Kidney (tissue), 22 donors: ENCODE measurements at places on chromosomes 2 and 18. TPM values are rescaled to one million over a fixed set of nuclear protein-coding genes. Genes with fewer than 3 reads are reported as not detected.

- no peaks in the 10 kb centered on the region for H3K27me3 ChIP-seq
- H3K36me3 ChIP-seq: no peaks in the 10 kb centered on the region
- no peak for DNase-seq
- no peak overlapping the region for H3K4me3 ChIP-seq
- no peak overlapping the region for H3K27ac ChIP-seq
These were observed 3.6 kb upstream of the RNF144A start for GRCh38 chr2:6913415-6914157.

- H3K27me3 ChIP-seq: no peaks in the 10 kb centered on the region
- H3K27ac ChIP-seq: no peak overlapping the region
- DNase-seq: no peak
- H3K36me3 ChIP-seq: no peaks in the 10 kb centered on the region
- no peak overlapping the region for H3K4me3 ChIP-seq
These were observed 255.9 kb upstream of the ERBB4 start for GRCh38 chr2:212794471-212794870.

DNA sequence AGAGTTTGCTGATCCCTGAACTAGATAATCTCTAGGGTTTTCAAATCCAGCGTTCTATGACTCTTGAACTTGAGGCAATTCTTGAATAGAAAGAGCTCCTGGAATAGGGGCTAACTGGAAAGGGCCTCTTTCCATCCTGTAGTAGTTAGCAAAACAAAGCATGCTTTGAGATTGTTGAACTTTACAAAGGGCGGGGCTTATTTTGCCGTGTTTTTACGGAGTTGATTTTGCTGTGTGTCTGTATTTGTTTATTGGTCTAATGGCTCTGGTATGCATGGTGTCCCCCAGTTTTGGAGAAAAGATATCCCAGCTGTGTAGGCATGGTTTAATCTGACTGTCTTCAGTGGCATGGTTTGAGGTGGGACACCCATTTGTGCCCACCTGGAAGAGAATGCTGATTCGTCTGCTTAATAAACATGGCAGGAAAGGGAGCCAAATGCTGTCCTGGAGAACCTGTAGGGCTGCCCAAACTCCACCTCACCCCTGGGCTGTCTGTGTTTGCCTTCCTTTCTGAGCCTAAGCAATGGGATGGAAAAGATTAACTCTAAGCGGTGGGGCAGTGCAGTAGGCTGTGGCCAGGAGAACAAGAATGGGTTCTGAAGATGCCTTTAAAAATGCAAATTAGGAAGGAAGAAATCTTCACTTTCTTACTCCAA lies 74.1 kb upstream of the FOSL2 start:
- H3K4me1 ChIP-seq: no peaks in the 10 kb centered on the region
- no peaks in the 10 kb centered on the region for H3K27me3 ChIP-seq
- no peaks in the 10 kb centered on the region for H3K36me3 ChIP-seq
- DNase-seq: no peak

- no peaks in the 10 kb centered on the region for H3K36me3 ChIP-seq
- no peak overlapping the region for H3K27ac ChIP-seq
- no peak for DNase-seq
- H3K4me3 ChIP-seq: no peak overlapping the region
These were observed 47.2 kb downstream of the MAP2 start for GRCh38 chr2:209471037-209471436.

DNA sequence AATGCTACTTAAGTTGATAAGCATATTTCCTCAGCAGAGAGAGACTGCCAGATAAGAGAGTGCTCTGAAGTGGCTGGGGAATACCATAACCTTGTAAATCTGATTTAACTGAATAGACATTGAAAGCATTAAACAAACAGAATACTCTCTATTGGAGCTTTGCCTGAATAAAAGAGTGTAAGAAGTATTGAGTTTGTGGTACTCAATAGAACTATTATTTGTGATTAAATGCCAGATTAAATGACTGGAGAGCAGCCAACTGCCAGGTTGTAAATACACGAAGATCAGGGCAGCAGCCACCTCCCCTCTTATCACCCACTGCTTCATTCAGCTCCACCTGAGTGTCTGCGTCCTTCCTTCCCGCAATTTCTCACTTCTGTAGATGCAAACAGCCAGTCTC lies 373.6 kb downstream of the DCDC2C start:
- no peaks in the 10 kb centered on the region for H3K4me1 ChIP-seq
- no peak overlapping the region for H3K27ac ChIP-seq
- H3K4me3 ChIP-seq: no peak overlapping the region
- H3K36me3 ChIP-seq: no peaks in the 10 kb centered on the region

DNA sequence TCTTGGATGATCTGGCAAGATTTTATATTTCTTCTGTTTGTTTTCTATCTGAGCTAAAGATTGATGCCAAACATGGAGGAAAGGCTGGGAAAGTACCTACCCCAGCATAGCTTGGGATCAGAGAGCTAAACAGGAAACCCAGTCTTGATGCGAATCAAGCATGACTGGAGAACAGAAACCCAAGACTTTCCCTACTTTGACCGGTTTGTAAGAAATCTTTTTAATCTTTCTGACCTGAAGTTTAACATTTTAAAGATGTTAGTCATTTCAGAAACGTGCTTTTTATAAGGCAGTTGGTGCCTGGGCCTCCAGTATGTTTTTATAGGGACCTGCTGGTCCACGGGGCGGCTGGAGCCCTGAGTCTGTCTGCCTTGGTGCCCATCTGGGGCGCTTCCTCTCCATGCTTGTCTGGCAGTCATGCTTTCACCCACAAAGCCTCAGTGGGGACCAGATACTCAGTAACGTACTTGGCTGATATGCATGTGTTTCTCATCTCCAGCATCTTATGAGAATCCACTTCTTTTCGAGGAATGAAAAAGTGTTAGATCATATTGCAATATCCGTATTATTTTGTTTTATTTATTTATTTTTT lies 266.5 kb downstream of the PTGR3 start:
- no peaks in the 10 kb centered on the region for H3K27me3 ChIP-seq
- H3K36me3 ChIP-seq: no peaks in the 10 kb centered on the region
- H3K27ac ChIP-seq: no peak overlapping the region
- H3K4me3 ChIP-seq: no peak overlapping the region

IL1R1 gene
- 95.9 TPM for total RNA-seq

MALL gene
- total RNA-seq: 26.2 TPM

CACNB4 gene
- 2.2 TPM for total RNA-seq

L3MBTL4 gene
- total RNA-seq: 15.2 TPM

DSG2 gene
- 63.0 TPM for total RNA-seq

LOXHD1 gene
- 0.25 TPM for total RNA-seq

RFX8 gene
- total RNA-seq: 0.28 TPM

NAT8 gene
- 94.4 TPM for total RNA-seq
